ENCODE measurements at places on chromosomes 6 and 20.

GRCh38 chr6:152085451-152085921, 278.0 kb downstream of the ESR1 start:
- DNase-seq, result peak; percentile 24

DNA sequence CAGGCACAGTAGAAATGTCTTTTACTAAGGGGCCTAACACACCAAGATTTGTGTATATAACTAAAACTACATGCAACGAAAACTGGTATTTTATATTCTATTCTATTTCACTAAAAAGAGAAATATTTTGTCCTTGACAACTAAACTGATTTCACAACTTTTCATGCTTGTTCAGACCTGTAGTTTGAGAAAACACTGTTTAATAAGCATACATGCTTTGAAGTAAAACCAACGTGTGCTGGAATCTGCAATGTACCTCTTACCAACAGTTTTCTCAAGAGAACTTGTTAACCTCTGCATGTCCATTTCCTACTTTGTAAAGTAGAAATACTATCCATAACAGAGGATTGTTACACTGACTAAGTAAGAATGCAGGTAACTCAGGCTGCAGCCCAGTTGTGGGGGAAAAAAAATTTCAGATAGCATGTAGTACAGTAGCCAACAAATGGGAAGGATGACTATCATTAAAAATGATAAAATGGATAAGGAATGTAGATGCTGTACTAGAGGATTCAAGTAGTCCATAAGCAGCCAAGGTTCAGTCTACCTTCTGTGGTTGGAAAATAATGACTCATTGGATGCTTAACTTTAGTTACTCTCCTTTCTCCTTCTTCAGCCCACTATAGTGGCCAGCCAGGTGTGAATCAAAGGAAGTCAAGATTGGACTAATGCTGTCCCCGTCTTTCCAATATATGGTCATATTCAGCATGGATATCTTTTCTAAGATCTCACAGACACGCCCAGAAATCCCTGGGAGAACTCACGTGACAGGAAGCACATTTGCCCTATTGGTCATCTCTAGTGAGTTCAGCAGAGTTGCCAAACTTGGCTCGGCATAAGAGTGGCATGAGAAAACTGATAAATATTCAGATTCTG, 65.2 kb downstream of the HFE start:
- no peak for DNase-seq

DNA sequence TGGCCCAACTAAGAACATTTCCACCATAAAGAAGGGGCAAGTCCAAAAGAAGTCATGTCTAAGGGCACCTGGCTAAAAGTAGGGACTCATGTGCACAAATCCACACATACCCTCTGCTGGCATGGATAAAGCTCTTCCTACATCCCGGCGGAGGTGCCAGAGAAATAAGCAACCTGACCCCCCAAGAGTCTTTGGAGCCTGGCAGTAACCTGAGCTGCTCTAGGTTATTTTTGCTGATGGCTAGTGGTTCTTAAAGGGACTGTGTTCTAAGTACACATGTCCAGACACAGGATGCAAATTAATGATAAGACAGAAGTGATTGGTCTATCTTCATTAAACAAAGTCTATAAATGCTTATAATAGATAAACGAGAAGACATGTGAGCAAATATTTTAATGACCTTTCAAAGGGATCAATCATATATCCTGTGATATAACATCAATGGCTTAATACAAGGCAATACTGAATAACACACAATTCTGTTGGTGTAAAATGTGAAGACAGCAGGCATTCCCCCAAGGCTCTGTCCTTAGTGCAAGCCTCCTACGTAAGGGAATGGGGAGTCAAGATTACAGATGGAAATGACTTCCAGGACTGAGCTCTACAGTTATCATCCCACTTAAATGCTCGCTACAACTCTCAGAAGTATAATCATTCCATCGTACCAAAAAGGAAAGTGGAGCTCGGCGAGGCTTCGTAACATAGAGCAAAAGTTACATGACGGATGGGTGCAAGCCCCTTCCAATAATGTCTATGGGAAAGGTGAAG, 52.5 kb downstream of the HIVEP2 start:
- no peak for DNase-seq

GRCh38 chr6:23413327-23414050, 712.5 kb upstream of the NRSN1 start:
- peak; percentile 66 for DNase-seq

DNA sequence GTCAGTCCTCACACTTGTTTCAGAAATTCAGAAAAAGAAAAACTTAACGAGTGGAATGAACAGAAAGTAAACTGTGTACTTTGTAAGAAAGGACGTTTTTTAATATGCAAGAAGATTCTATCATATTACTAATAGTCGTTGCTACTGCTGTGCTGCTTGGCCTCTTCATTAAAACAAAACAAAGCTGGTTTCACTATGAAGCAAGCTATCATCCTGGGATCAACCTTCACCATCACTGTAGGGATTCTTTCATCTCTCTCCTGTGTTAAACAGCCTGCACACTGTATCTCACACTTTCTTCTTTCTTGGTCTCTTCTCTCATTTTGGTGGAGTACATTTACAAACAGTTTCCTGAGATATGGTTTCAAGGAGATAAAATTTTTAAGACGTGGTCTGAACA, 284.2 kb downstream of the BTBD9 start:
- no peak for DNase-seq

GRCh38 chr6:4289770-4290320, 154.5 kb upstream of the ECI2 start:
- DNase-seq, result no peak

Data from IMR-90 (cell line).